SK-MEL-5 (cell line): ENCODE measurements at places on chromosomes 16 and 17. TPM values are rescaled to one million over a fixed set of nuclear protein-coding genes. Genes with fewer than 3 reads are reported as not detected.

SLC5A10 gene
- total RNA-seq = 0.11 TPM in 1 of 2 replicates, not detected in the other

GRCh38 chr17:33868899-33869298, 386.2 kb upstream of the CCL2 start:
- no peak for DNase-seq

GRCh38 chr17:83007504-83008185, 71.8 kb upstream of the METRNL start:
- DNase-seq = no peak

- peak; percentile 71 for DNase-seq
Observed at GRCh38 chr16:66376114-66376513, 9.6 kb downstream of the CDH5 start.
